Stimulated activated CD4-positive, alpha-beta T cell treated with anti-CD3 and anti-CD28 coated beads, Interleukin-4, amount 100 ng/mL, for 48 hours (primary cell): ENCODE measurements at places on chromosomes 13 and 19.

DNA sequence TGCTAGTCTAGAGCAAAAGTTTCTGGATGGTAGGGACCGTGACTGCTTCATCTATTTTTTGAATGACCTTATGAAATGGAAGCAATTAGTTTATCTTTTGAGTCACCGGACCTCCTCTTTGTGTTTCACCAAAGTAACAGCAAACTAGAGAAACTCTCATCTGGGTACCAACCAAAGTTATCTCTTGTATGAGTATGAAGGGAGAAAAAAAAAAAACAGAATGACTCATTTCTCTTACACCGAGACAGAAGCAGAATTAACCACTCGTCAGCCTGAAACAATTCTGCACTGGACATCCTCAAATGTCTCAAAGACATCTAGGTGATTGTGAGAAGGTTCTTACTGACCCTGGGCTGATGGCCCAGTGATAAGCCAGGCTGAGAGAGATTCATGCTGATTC, 18.3 kb downstream of the ZNF100 start:
- no peak for DNase-seq

- no peak for DNase-seq
These were observed 10.1 kb upstream of the CD22 start for GRCh38 chr19:35318679-35319448.

DNA sequence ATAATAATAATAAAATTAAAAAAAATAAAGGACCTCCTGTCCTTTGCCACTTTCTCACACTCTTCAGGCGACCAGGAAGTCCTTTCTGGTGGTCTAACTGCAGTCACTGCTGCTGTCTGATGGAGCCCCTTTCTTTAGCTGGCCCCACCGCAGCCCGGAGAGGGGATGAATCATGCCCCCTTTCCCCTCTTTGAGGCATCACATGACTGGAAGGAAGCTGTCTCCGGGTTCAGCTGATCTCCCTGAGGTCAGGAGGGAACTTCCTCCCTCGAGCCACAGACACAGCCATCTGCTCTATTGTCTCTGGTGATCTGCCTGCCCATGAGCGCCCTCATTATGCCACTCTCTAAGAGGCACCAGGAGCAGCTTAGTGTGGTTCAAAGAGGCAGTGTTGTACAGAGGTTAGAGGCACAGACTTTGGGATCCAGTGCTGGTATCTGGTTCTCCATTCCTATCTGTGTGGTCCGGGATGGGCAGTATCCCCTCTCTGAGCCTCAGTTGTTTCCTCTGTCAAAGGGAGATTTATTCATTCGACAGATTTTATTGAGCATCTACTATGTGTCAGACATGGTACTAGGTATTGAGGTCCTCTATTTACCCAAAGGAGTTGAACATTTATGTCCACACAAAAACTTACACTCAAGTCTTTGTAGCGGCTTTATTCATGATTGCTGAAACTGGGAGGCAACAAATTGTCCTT, 30.0 kb downstream of the VAV1 start:
- DNase-seq: peak; percentile 43

DNA sequence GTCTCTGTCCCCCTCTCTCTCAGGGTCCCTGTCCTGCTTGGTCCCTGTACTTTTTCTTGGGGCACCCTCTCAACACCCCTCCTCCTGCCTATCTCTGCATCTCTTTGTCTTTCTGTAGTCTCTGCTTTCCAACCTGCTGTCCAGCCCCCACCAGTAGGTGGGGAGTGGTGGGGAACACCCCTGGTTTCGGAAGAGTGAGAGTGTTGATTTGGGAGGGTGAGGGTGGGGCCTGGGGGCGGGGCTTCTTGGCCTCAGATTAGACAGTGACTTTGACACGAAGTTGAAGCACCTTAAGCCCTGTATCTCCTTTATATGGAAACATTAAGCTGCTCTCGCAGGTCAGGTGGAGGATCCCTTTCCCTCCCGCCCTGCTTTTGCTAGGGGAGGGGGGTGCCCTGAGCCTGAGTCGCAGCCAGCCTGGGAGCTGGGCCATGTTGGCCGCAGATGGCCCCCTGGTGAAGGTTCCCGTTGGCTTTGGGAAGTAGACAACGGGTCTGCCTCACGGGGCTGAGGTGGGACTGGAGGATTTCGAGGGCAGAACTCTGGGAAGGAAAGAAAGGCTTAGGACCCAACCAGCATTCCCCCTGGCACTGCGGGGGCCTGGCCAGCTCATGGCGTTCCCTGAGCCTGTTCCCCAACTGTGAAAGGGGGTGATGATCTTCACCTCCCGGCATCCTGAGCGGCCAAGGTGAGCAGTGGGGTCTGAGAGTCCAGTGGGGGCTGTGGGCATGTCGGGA, at the start of gene KCNJ14:
Gene KCNJ14, plus strand, starts transcription at position 404 of the 737 bp plus-strand sequence. CDS start 6,151 bp downstream, outside the sequence.
- DNase-seq: no peak

- DNase-seq: no peak
These were observed 61.9 kb downstream of the KDM4B start for GRCh38 chr19:5030822-5031221.
